Naive B cell (primary cell): ENCODE measurements at places on chromosomes 6 and 20.

GRCh38 chr20:35650632-35651031 lies 14.1 kb downstream of the CPNE1 start:
- no peak for DNase-seq

DNA sequence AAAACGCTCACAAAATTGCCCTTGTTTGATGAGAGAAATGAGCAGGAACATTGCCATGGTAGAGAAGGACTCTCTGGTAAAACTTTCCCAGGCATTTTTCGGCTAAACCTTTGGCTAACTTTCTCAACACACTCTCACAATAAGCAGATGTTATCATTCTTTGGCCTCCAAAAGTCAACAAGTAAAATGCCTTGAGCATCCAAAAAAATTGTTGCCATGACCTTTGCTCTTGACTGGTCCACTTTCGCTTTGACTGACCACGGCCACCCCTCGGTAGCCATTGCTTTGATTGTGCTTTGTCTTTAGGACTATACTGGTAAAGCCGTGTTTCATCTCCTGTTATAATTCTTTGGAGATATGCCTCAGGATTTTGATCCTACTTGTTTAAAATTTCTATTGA lies 41.1 kb upstream of the PREP start:
- DNase-seq: no peak

DNA sequence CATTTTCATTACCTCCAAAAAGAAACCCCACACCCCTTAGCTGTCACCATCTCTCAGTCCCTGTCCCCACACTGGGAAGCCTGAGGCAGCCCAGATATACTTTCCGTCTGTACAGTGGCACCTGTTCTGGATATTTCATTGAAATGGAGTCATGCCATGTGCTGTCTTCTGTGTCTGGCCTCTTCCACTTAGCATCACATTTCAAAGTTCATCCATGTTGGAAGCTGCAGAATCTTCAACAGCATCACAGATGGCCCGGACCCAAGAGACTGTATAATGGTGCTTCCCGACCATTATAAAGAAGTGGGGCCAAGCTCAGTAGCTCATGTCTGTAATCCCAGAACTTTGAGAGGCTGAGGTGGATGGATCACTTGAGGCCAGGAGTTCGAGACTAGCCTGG lies 58.4 kb downstream of the DLGAP4 start:
- no peak for DNase-seq

- DNase-seq: no peak
These were observed 719.7 kb upstream of the MARCKS start for GRCh38 chr6:113137426-113137825.

GRCh38 chr6:169689287-169689686 lies 12.5 kb downstream of the WDR27 start:
- DNase-seq: no peak

- no peak for DNase-seq
These were observed 360.1 kb downstream of the SAMD5 start for GRCh38 chr6:147868427-147869190.

DNA sequence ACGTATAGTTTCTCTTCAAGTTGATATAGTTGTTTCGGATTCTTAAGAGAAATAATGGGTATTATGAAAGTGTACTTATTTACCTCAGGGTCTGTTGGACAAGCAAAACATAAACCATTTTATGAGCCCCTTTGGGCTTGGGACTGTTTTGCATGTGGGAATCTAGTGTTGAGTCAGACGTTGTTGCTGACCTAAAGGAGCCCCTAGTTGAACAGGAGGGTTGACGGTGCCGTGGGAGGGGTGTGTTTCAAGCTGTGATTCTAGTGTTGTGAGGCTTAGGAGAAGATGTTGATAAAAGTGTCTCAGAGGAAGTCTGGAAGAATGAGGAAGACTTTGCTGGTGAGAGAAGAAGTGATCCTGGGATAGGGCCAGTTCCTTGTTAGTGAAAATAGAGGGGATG lies 140.0 kb downstream of the ARID1B start:
- no peak for DNase-seq

DNA sequence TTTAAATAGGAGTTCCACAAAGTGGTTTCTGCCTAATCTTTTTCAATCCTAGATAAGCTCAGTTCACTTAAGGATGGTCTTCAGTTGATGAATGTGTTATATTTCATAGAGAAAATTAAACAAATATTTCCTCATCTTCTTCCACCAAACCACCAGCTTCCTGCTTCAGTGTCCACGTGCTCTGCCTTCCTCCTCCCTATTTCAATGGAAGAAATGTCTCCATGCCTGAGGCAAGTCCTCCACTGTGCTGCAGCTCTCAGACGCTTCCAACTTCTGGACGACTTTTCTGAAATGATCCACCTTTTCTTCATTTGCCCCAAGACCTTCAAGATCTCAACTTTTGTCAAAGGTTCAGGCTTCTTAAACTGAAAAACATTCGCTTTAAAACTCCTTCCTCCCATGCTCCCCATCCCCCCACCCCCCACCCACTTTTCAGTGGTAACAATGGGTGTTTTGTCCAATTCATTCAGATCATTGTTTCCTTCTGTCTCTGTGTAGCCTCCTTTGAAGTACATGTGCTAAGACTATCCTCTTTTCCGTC lies 25.3 kb upstream of the FABP7 start:
- no peak for DNase-seq

DNA sequence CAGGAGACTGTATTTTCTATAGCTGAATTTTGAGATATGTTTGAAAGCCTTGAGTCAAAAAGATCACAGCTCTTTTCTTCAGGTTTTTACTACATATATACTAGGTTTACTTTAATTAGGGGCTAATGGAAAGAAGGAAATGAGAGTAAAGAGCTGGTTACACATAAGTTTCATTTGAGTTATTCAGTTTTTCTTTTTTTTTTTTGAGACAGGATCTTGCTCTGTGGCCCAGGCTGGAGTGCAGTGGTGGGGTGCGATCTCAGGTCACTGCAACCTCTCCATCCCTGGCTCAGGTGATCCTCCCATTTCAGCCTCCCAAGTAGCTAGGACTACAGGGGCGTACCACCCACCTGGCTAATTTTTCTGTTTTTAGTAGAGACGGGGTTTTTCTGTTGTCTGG lies 4.8 kb downstream of the ARFGEF2 start:
- no peak for DNase-seq

GRCh38 chr6:79781916-79782315 lies 150.8 kb downstream of the SH3BGRL2 start:
- no peak for DNase-seq

DNA sequence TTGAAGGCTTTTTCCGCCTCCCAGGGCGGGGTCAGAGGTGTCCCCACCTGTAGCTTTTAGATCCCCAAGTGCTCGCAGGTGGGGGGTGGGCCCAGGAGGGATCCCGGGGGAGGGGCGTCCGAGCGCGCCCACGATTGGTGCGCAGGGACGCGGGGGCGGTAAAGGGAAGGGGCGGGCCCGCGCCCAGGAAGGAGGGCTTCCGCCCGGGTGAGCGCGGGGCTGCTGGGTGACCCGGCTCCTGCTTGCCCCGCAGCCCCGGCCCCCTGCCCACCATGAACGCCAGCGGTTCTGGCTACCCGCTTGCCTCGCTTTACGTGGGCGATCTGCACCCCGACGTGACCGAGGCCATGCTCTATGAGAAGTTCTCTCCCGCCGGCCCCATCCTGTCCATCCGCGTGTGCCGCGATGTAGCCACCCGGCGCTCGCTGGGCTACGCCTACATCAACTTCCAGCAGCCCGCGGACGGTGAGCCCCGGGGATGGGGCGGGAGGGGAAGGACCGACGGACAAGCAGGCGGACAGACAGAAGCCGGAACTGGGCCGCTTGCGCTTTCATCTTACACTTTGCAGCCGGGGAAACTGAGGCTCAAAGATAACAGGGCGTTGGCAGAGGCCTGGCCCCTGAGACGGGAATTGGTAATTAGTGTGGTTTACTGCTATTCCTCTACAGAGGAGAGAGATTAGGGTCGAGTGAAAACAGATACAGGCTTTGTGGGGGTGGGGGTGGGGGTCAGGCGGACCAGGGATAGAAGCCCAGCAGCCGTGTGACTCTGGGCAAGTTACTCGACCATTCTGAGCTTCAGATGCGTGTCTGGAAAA lies at the start of gene PABPC1L:
Gene PABPC1L (plus strand): TSS at position 189 of the 818 bp plus-strand sequence. CDS start 84 bp downstream, at position 273.
- DNase-seq: peak; percentile 74

- peak; percentile 14 for DNase-seq
These were observed 593 bp downstream of the MMP24 start for GRCh38 chr20:35226884-35227681.

DNA sequence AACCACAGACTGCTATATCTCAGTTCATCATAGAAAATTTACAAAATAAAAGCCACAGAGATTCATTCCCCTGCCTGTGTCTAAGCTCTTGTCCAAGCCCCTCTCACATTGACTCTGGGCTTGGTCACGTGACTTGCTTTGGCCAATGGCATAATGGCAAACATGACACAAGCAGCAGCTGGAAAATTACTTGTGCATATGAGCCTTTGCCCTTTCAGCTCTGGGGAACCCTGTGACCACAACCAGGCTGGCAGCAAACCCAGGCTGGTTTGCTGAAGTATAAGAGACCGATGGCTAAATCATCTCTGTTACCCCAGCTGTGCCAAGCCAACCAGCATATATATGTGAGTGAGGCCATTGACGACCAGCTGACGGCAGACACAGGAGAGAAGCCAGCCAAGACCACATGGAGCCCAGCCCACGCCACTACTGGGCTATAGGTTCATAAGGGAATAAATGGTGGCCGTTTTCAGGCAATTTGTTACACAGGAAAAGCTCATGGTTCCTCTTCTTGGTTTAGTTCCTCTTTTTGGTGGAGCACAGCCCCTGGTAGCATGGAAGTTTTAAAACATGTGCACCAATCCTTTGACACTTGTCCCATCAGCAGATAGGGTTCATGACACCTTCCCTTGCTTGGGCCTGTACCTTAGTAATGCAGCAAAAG lies 31.8 kb upstream of the RSPO4 start:
- DNase-seq: peak; percentile 24

- peak; percentile 27 for DNase-seq
These were observed 9.6 kb downstream of the JARID2 start for GRCh38 chr6:15255481-15255880.

GRCh38 chr20:58044931-58045555 lies 183.4 kb downstream of the ANKRD60 start:
- DNase-seq: no peak

- no peak for DNase-seq
These were observed 505.5 kb downstream of the PRIM2 start for GRCh38 chr6:57822896-57823358.

GRCh38 chr6:134435814-134436280 lies 117.9 kb upstream of the SGK1 start:
- DNase-seq: no peak

- DNase-seq: no peak
These were observed 26.2 kb downstream of the SLC16A10 start for GRCh38 chr6:111113336-111114086.

- DNase-seq: no peak
These were observed 17.2 kb downstream of the TAB2 start for GRCh38 chr6:149334682-149335160.

DNA sequence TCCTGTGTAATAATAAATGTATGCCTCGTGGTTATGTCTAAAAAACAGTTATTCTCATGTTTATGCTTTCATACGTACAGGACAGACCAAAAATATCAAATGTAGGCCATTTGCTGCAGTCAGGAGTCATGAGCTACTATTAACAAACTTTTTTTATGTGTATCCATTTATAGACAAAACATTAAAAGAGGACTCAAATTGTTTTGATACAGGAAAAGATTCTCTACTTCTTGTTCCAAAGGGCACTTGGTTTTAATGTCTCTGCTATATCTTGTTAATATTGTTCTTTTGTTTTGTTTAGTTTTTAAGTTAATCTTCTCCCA lies 155.2 kb downstream of the ZDHHC14 start:
- DNase-seq: peak; percentile 16

DNA sequence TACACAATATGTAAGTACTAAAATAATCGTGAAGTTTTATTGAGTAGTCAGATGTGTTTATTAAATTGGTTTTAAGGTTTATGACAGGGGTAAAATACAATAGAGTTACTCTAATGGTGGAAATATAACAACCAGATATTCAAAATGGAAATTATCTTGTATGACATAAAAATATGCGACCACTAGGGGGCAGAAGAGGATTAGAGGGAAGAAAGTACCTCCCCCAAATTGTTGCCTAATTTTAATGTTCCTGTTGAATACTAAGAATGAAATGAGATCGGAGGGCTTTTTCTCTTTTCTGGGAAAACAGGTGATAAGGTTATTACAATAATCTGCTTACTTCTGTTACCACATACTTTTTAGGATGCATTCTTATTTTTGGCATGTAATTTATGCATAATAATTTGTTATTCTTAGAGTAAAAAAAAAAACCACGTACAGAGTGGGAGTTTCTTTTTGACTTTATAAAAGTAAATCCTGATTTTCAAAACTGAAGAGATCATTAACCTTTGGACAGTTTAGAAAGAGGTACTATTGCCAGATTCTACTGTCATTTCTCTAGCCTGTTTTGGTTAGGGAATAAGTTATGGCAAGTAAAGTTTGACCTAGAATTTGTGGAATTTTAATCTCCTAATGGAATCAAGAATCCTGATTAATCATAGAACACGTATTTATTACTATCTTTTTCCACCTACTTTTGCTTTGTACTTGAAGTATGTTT lies 159.2 kb downstream of the CD109 start:
- peak; percentile 13 for DNase-seq

DNA sequence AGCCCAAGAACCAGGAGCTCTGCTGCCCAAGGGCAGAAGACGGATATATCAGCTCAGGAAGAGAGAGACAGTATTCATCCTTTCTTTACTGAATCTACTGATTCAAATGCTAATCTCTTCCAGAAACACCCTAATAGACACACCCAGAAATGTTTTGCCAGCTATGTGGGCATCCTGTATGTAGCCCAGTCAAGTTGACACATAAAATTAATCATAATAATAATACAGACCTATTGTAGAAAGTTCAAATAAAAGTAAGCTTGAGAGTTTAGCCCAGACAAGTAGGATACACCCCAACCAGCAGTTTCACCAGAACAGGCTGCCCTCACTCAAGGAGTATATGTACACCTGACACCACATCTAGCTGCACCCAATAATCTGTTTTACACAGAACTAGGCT lies 73.9 kb upstream of the VGLL2 start:
- DNase-seq: no peak

- no peak for DNase-seq
These were observed 262.4 kb downstream of the PLCB1 start for GRCh38 chr20:8394308-8394945.

DNA sequence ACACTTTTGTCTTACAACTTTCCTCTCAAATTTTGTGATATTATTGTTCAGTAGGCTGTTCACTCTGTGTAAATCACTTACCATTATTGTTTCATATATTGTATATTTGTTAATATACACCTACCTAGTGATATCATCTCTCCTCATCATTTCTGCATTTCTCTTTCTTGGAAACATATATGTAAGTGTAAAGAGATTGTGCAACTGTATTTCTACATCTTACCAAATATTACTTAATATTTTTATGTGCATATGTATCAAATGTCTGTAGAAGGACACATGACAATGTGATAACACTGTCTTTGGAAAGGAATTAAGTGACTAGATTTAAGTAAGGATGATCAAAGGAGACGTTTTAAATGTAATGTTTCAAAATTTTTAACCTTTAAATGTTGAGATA lies 30.2 kb downstream of the ZNF322 start:
- DNase-seq: no peak

DNA sequence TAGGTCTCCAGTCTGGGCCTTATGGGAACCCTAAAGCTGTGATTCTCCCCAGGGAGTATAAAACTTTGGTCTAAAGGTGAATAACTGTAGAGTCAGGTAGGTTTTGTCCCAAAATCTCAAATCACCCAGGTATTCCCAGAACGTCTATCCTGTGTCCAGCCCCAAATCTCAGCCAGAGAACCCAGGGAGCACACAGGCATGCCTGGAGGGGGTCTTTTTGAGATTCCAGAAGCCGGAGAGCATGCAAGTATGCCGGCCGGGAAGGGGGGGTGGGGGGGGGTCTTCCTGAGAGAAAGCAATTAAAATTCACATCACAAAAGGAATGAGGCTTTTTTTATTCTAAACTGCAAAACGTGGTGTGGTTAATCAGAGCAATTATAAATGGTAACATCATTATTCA lies 210.0 kb downstream of the PTPRT start:
- no peak for DNase-seq
